ENCODE measurements at places on chromosomes 13 and 19.
A peak's percentile ranks its signal among the peaks of the same experiment; 100 is the strongest.

DNA sequence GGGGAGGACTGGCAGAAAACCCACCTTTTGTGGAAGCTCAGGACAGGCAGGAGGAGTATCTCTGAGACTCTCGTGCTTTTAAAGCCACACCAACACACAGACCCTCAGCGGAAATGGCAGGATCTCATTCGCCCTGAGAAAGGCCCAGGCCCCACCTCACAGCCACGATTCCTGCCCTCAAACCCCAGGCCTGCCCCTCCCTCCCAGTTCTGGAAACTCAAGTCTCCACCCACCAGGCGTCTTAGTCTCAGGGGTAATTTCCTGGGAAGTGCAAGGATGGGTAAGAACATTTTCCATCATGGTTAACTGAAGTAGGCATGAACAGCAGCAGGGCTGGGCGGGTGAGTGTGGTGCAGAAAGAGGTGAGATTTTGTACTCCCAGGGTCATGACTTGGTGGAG lies 8.0 kb upstream of the PDE4C start:
- no peak for DNase-seq

- DNase-seq, result no peak
These were observed 64.3 kb downstream of the RASL11A start for GRCh38 chr13:27334774-27335435.

DNA sequence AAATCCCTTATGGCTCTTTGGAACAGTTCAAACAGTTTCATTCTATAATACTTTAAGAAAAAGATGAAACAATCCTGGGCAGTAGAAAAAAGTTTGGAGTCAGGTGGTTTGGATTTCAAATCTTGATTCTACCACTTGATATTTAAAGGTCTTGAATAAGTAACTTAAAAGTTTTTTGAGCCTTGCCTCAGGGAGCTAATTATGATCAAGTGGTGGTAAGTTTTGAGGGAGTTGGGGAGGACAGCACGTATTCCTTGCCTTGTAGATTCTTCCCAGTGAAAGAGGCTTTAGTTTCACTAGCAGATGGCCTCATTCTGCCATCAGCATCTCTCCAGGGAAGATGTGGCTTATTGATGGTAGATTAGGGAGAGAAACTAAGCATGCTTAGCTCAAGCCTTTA lies 168.4 kb upstream of the CSNK1A1L start:
- DNase-seq, result no peak

GRCh38 chr13:109182777-109183465 lies 553.5 kb downstream of the MYO16 start:
- DNase-seq, result no peak

GRCh38 chr13:99803141-99803540 lies 168.4 kb downstream of the ZIC5 start:
- DNase-seq, result no peak

DNA sequence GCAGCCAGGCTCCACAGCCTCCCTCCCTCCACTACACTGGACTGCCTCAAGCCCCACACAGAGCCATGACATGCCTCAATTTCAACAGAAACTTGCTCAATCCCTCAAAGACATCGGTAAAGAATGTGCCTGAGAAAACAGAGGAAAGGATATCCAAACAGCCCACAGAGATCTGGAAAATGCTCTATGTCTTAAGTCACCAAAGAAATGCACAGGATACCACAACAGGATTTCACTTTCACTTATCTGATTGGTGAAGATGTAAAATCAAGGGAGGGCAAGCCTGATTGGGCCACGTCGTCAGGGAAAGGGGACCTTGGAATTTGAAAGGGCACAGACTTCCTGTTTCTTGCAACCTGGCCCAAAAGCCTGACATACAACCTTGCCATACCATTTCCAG lies 14.2 kb downstream of the CACNA1A start:
- no peak for DNase-seq

- DNase-seq, result peak; percentile 25
These were observed 475.7 kb downstream of the UQCRFS1 start for GRCh38 chr19:28737021-28737895.

DNA sequence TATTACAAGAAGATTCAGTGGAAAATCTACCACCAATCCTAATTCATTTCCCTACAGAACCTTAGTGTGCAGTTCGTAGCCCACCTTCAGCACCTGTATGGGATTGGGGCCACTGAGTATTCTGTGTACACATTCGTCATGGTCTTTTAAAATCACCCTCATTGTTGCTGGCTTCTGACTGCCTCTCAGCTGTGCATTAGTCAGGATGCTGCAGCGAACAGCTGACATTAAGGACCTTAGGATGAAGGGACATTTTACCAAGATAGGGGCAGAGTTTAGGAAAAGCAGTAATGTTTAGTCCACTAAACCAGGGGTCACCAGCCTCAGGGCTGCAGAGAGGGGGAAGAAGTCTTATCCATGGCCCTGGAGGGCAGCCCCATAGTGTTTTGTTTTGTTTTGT lies 176.5 kb downstream of the COL4A1 start:
- DNase-seq, result no peak

DNA sequence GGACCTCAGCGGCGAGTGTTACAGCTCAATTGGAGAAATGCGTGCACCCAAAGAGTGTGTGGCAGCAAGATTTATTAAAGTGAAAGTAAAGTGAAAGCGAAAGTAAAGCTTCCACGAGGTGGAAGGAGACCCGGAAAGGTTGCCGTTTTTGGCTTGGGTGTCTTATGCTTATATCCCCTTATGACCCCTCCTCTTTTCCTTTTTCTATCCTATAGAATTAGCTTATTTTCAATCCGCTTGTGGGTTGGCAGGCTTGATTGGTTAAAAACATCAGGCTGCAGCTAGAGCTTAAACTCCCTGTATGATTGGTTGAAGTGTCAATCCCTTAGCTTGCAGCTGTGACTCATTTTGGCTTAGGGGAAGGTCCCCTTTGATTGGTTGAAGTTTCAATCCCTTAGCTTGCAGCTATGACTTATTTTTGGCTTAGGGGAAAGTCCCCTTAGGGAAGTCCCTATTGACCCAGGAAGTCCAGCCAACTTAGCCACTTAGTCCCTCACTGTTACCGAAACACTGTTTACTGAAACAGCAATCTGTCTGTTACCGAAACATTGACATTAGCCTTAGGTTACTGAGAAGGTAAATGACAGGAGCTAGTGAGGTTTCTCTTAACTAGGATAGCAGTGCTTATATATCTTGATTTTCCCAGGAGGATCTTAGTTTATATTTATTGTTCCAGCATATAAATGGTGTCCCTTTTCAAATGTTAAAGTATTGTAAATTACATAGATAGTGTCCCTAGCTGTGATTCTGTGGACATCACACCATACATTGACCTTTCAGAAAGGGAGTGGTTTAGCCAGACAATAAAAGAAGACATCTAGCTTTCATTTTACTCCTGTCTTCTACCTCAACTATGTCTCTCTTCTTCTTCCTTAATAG lies 575.8 kb downstream of the DACH1 start:
- DNase-seq, result peak; percentile 47

DNA sequence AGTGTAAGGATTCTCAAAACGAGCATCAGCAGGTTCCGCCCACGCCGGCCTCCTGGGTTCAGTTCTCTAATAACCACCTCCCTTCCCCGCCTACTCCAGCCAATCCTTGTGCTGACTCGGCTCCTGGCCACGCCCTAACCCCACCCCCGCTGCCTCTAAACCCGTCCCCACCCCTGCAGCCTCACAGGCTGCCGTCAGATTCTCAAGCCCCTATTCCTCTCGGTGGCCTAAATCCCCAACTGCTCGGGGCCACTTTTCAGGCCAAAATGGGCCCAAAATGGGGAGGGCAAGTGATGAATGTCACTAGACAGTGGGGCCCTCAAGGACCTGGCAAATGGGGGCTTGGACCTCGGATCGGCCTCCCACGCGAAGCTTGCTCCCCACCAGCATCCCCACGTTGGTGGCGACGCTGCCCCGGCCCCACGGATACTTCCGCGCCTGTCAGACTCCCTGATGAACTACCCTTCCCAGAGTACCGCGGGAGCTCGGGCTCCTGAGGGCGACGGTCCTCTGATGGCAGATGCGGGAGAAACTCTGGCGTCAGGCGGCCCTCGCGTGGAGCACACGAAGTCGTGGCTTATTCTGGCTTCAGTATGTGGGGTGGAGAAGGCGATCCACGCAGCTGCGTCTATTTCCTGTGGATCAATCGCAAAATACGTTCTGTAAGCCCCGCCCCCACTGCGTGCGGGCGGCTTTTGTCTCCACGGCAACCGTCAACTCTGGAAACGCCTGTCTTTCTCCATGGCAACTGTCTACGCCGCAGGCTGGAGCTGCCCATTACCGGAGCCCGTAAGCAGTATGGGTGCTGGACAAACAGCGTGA lies 24.8 kb downstream of the ZNF473 start:
- DNase-seq, result peak; percentile 88

DNA sequence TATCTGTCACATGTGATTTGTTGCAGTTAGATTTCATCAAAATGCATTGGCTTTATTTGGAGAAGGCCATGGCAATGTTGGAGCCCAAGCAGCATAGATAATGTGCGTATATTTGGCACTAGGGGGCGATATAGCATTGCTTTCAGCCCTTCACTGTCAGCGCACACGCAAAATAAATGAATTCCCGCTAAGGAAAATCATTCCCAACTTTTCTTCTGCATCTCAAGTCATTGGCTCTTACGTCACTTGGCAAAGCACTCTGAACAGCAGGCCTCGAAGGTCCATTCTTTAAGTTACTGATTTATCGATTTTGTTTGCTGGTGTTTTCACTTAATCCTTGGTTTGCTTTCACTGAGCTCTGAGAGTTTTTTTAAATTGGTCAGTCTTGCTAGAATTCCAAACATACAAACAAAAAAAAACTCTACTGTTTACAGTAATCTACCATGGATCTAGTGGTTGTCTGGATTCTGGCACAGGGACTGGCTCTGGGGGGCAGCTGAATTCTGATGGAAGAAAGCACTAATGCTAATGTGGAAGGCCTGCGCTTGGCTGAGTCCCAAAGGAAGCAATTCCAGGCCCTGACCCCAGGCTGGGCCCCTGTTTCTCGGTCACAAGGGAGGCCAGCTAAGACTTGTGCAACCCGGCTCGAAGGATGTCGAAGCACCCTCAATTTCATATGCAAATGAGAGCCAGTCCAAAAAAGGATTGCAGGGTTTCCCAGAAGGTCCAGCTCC lies 97.7 kb upstream of the IPO5 start:
- peak; percentile 26 for DNase-seq

DNA sequence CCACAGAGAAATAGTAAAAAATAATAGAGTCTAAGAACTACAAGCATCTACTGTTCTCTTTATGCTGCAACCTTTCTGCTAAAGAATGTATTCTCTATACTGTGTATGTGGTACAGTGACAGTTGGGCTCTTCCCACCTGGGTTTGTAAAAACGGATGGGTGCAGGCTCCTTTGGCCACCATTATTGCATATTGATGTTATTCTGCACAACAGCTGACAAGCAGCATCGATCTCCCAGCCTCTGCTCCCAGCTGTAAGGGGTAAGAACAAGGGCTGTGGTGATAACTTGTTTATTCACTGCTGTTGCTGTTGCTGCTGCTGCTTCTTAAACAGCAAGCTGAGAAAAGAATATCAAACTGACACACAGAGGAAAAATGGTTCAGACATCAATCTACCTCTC lies 56.1 kb downstream of the KCNRG start:
- no peak for DNase-seq

DNA sequence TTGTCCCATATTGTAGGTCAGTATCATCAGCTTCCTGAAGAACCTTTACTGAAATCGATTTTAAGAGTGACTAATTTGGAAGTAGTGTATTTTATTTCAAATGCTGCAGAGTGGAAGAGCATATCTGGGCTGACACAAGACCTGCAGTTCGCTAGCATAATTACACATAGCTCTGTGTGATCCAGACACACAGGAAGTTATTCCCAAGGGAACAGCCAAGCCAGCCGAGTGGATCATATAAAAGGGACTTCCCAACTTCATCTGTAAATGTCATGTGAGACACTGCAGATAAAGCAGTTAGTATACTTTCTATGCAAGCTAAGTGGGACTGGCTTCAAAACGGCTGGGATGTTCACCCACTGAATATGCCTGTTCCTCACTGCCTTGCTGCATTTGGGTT lies 760.4 kb downstream of the SLITRK1 start:
- no peak for DNase-seq

DNA sequence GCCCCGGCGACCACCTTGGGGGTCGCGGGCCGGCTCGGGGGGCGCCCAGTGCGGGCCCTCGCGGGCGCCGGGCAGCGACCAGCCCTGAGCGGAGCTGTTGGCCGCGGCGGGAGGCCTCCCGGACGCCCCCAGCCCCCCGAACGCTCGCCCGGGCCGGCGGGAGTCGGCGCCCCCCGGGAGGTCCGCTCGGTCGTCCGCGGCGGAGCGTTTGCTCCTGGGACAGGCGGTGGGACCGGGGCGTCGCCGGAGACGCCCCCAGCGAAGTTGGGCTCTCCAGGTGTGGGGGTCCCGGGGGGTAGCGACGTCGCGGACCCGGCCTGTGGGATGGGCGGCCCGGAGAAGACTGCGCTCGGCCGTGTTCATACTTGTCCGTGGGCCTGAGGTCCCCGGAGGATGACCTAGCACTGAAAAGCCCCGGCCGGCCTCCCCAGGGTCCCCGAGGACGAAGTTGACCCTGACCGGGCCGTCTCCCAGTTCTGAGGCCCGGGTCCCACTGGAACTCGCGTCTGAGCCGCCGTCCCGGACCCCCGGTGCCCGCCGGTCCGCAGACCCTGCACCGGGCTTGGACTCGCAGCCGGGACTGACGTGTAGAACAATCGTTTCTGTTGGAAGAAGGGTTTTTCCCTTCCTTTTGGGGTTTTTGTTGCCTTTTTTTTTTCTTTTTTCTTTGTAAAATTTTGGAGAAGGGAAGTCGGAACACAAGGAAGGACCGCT lies 729 bp downstream of the STK11 start:
- DNase-seq, result peak; percentile 28

- no peak for DNase-seq
These were observed 305.4 kb downstream of the KLF12 start for GRCh38 chr13:73828811-73829210.

- no peak for DNase-seq
These were observed 74.9 kb upstream of the KCTD15 start for GRCh38 chr19:33721735-33722297.

Measured in activated CD4-positive, alpha-beta T cell treated with anti-CD3 and anti-CD28 coated beads for 36 hours (primary cell).